Stimulated activated CD4-positive, alpha-beta T cell treated with anti-CD3 and anti-CD28 coated beads, Interleukin-4, amount 100 ng/mL, for 48 hours (primary cell): ENCODE measurements at places on chromosomes 5 and 9.

GRCh38 chr9:19379697-19380046, 364 bp downstream of the RPS6 start:
- no peak for DNase-seq

DNA sequence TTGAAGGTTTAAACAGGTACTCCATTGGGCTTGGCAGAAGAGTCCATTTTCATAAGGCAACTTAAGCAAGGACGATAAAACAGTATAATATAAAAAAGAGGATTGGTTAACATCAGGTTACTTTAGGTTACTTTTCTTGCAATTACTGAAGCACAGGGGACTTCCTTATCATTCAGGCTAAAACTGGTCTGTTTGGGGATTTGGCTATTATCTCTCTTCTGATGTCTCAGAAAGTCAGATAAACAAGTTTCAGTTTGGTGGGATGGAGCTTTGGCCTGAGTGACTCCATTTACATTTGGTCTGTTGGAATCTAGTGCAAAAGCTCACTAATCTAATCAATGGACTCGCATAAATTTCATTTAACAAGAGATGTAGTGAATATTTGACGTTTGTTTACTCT, 8.0 kb downstream of the GAPT start:
- DNase-seq = no peak

DNA sequence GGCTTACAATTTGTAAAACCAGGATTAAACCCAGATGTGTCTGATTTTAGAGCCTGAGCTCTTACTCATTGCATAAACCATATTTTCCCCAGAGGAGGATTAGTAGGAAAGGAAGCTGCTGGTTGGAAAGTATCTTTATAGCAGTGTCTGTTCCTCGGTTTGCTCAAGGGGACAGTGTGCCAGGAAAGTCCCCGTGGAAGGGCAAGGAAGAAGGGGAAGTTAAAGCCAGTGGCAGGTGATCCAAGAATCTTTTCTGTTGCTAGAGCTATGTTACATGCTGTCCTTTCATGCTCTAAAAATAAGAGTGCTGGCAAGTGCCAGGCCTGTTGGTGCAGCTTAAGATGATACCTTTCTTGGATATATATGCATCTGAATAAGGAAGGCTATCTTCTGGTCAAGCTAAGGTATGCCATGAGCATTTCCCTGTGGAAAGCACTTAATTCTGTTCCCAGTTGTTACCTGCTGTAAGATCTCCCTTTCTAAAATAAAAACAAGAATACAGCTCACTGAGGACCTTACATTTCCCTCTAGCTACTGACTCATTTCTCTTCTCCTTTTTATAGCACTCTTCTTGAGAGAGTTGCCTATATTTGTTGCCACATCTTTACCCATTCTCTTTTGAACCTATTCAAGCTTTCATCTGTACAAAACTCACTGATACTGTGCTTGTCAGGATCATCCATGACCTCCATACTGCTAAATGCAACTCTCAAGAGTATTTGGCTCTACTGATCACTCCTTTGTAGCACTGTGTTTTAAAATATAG, 8.0 kb downstream of the PDCD1LG2 start:
- no peak for DNase-seq

GRCh38 chr9:120307599-120307998, 272.4 kb downstream of the CDK5RAP2 start:
- DNase-seq = no peak

DNA sequence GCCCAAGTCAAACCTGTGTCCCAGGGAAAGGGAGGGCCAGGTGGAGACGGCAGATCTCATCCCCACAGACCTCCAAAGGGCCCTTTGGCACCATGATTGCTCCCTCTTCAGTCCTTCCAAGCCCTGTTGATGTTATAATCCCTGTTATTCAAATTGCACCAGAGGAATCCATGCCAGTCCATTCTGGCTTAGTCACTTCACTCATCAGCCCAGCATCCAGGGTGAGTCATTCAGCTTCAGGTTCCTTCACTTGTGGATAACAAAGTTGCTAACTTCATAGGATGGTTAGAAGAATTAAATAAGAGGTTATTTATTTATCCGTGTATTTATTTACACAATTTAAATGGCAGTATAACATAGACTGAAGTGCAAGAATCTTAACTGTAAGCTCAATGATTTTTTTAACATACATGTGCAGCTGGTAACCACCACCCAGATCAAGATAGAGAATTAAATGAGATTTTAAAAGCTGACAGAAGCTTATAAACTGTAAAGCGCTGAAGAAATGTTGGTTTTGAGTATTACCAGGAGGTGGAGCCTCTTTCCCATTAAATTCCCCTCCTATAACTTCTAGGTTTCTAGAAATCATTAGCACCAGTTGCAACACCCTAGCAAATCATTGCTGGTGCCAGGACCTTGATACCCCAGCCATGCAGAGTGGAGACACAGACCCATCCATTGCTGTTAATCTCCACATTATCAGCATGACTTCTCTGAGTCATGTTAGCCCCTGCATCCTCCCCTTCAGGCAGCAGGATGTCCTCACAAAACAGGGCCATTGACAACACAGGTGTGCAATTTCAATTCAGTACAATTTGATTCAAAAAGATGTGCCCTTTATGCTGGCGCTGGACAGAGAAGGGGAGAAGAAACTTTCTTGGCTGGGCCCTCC, 77.4 kb downstream of the SEC61B start:
- no peak for DNase-seq

DNA sequence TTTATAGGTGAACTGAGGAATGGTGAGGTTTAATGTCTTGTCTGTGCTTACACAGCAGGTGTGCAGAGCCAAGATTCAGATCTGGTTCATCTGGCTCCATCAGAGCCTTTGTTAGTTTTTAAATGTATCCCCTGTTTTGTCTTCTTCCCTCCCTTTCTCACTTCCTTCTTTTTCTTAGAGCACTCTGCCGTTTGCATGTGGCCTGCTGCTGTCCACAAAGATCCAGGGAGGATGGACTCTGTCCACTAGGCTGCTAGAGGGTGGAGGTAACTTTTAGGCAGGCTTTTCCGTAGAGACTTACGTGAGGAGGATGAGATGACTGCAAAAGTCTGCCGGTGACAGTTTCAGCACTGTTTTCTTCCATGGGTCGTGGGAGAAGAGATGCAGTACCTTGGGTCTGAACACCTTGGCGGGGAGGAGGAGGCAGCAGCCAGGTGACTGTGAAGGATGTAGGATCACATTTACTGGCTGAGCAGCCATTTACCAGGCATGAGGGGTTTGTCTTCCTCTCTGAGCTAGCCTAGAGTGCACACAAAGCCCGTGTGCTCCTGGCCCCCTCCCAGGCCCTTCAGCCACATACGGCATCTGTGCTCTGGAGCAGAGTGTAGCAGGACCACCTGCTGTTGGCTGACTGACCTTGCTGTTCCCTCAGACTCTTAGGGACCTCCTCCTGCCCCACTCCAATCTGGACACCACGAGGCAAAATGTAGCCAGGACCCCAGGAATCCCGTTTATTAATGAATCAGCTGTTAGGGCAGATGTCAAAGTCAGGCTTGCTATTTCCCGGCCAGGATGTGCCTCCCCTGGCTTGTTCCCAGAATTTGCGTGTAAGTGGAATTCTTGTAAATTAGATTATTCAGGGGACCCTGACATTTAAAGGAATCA, 1.8 kb downstream of the NTMT1 start:
- no peak for DNase-seq

DNA sequence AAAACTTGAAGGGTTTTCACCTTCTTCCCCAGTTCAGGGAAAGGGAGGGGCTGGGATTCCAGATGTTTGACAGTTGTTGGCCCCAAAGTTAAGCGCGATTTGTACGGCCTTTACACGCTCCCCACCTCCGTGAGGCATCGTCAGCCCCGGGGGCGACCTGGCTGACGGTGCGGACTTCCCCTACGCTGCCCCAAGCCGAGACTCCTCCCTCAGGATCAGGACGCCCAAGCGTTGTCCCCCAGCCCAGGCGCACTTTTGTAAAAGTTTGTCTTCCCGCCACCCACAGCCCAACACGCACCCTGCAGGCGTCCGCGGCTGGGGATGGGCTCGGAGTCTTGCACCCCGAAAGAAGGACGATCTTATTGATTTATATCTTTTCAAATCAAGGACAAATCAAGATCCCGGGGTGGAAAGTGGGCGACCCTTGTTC, 713 bp downstream of the MOB3B start:
- DNase-seq = no peak

GRCh38 chr9:108869092-108869725, 7.1 kb downstream of the ACTL7A start:
- DNase-seq = no peak

DNA sequence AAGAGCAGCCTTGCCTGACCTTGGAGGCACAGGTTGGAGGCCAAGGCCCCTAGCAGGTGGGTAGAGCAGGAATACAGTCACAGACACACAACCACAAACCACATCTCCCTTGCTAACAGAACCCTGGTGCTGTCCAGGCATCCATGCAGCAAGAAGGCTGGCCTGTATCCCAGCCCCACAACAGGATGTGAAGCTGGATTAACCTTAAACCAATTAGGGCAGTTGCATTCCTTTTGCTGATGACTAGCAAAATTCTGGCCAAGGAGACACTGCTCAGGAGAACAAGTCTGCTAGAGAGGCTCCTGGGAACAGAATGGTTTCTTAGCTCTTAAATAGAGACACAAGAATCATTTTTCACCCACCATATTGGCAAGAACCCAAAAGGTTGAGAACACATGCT, 97.8 kb downstream of the C5orf15 start:
- no peak for DNase-seq

DNA sequence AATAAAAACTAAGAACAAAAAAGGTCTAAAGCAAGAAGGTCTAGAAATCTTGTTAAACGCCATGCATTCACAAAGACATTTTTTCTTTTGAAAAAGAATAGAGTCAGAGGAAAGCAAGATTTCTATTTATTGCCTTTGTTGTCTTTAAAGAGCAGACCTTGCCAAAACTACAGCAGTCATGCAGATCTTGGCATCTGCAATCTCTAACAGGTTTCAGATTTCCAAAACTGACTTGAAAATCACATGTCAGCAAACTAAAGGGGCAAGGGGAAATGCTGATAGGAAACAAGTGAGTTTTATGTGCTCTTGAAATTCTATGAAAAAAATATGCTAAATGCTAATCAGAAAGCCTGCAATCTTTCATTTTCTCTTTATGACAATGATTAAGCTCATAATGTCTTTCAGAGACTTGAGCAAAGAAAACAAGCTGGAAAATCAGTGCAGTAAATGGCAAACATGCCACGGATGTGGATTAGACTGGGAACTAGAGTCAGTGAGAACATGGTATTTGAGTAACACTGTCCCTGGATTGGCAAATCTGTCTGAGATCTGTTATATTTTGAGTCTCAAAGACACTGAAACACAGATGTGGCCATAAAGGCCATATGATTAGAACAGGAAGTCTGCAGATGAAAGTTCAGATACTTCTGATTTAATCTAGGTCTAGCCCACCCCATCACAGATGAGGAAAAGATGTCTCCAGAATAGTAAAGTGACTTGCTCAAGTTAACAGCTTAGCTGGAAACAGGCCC, 361.4 kb upstream of the RPS23 start:
- no peak for DNase-seq

DNA sequence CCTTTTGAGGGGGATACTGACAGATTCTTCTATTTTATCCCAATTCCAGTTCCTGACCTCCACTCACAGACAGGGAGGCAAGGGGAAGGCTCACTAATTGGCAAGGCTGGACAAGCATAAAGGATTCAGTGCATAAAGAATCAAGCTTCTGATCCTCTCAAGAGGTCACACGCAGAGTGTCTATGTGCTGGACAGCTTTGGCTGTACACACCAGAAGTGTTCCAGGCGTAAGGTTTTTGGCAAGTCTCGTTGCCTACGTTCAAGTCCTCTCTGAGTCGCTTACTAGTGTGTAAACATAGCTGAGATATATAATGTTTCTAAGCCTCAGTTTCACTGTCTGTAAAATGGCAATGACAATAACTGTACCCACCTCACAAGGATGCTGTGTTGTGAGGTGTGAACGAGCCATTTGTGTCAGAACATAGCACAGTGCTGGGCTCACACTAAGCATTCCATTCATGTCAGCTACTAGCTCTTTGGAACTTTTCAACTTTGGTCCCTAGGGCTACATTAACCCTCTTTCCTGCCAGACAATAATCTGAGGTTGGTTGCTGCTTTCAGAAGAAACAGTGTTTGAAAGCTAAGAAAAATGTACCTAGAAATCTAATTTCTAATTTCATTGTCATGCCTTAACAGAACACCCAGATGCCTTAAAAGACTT, 52.1 kb downstream of the PALM2AKAP2 start:
- no peak for DNase-seq
